Neural crest cell (in vitro differentiated cells): ENCODE measurements at places on chromosomes 11 and 22. TPM values are rescaled to one million over a fixed set of nuclear protein-coding genes. Genes with fewer than 3 reads are reported as not detected.
A peak's percentile ranks its signal among the peaks of the same experiment; 100 is the strongest.

DNA sequence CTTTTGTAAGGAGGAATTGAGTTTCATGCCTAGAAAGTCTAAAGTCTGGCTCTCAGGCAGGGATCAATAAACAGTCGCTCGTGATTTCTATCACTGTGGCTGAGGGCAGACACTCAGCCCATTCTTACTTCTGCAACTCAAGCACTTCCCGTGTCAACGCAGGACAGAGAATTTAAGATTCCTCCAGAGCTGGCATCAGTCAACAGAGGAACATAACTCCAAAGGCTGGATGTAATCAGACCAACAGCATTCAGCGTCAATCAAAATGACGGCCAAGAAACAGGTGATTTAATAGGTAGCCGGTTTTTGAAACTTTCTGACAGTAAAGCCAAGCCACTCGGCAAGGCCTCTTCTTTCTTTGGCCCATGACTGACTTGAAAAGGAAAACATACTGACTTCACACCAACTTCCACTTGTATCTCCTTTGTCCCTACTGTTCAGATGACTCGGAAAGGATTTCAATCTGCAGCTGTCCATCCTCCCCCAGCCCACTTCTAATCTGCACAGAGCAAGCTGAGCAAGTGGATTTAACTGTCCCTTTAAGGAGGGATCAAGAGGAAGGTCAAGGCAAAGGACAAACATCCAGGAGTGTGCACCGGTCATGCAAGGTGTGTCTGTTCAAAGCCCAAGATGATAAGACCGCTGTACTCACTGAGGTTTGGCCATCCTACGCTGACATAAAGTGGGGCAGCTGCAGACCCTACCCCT is 9.5 kb downstream of the VPS37C start:
- H3K4me3 ChIP-seq: no peak overlapping the region
- H3K27me3 ChIP-seq: no peaks in the 10 kb centered on the region
- peak overlapping the region; percentile 60 for H3K27ac ChIP-seq
- H3K4me1 ChIP-seq: peaks cover 49% of the 10 kb centered on the region
- peaks cover 23% of the 10 kb centered on the region for H3K36me3 ChIP-seq

GRCh38 chr11:3149852-3150188 is 15.3 kb downstream of the OSBPL5 start:
- DNase-seq: no peak
- H3K4me1 ChIP-seq: peaks cover 29% of the 10 kb centered on the region
- peak overlapping the region; percentile 57 for H3K27ac ChIP-seq
- no peaks in the 10 kb centered on the region for H3K36me3 ChIP-seq

GRCh38 chr22:46356496-46357480 is 21.3 kb downstream of the TRMU start:
- no peaks in the 10 kb centered on the region for H3K27me3 ChIP-seq
- DNase-seq: no peak
- H3K36me3 ChIP-seq: peaks cover 9% of the 10 kb centered on the region
- no peak overlapping the region for H3K27ac ChIP-seq
- no peaks in the 10 kb centered on the region for H3K4me1 ChIP-seq

DNA sequence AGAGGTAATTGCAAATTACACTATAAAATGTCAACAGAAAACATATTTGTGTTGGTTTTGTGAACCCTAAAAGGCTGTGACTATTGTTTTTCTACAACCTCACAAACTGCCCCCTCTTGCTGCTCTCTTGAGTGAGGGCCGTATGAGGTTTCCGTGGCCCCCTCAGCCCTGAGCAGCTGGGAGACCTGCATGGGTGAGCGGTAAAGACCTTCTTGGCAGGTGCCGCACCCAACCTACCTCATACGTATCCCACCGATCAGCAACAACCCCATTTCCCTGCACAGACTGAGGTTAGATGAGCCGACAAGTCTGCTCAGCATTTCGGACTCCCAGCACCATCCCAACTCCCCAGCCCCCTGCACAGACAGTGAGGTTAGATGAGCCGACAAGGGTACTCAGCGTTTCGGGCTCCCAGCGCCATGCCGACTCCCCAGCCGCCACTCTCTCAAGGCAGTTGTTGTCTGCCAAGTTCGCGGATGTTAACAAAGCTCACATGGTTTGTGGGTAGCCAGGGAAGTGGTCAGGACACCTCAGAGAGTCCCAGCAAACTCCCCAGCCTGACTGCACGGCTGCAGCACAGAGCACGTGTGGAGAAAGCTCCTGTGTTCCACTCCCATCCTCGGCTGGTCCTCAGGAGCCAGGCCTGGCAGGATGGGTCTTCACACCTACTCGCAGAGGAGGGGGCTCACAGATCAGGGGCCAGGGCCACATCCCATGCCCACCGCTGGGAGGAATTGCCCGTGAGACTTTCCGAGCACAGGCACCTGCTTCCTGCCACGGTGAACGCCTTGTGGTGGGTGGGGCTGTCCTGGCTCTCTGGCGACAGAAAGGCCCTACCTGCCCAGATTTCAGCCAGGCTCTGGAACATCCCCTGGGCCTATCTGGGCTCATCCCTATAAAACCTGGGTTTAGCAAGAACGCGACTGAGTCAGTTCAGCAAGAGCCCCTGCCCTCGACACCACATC is 502.9 kb downstream of the BRD1 start:
- no peaks in the 10 kb centered on the region for H3K4me1 ChIP-seq
- H3K27ac ChIP-seq: no peak overlapping the region
- no peak overlapping the region for H3K4me3 ChIP-seq
- H3K27me3 ChIP-seq: peaks cover 8% of the 10 kb centered on the region

- no peak for DNase-seq
- H3K27me3 ChIP-seq: no peaks in the 10 kb centered on the region
- no peak overlapping the region for H3K27ac ChIP-seq
- H3K4me1 ChIP-seq: no peaks in the 10 kb centered on the region
- H3K4me3 ChIP-seq: no peak overlapping the region
Measured at GRCh38 chr11:102883141-102883540, 8.4 kb upstream of the MMP12 start.

GRCh38 chr11:123421589-123421988 is 8.5 kb upstream of the GRAMD1B start:
- no peak for DNase-seq
- no peaks in the 10 kb centered on the region for H3K4me1 ChIP-seq
- no peaks in the 10 kb centered on the region for H3K36me3 ChIP-seq
- peaks cover 30% of the 10 kb centered on the region for H3K27me3 ChIP-seq

GRCh38 chr11:71147331-71147730 is 105.0 kb downstream of the SHANK2 start:
- no peaks in the 10 kb centered on the region for H3K36me3 ChIP-seq
- peaks cover 38% of the 10 kb centered on the region for H3K27me3 ChIP-seq
- DNase-seq: no peak
- H3K4me1 ChIP-seq: peaks cover 1% of the 10 kb centered on the region
- H3K4me3 ChIP-seq: no peak overlapping the region

DNA sequence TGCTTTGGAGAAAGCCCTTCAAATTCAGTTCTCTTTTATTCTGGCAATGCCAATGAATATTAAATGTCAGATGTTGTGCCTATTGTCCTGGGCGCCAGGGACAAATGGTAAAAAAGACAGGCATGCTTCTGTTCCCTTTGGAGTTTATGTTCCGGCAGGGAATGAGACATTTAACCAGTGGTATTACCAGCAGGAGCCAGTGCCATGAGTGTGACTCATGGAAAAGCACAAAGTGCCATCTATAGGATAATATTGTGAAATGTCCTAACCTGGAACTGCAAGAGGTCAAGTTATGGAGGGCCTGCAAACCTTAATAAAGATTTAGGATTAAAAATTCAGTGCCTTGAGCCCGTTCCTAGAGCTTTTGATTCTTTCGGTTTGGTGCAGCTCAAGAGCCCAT is 39.5 kb downstream of the REXO2 start:
- no peaks in the 10 kb centered on the region for H3K27me3 ChIP-seq
- no peak overlapping the region for H3K4me3 ChIP-seq
- no peak for DNase-seq
- peaks cover 4% of the 10 kb centered on the region for H3K4me1 ChIP-seq
- no peak overlapping the region for H3K27ac ChIP-seq
- no peaks in the 10 kb centered on the region for H3K36me3 ChIP-seq

DNA sequence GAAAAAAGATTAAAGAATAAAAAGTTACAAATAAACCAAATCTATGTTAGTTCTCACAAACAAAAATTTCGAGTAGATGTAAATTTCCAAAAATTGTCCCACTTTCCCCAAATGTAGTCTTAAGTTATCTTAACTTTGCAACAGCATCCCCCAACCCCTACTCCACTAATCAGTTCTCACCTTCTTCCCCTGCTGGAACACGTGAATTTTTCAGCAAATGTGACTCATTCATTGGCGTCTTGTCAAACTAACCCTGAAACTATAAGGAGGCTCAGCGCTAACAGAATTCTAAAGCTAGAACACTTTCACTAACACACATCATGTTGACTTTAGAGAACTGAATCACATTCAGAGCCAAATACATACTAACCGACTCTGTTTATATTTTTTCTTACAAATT is 46.1 kb downstream of the PHF21A start:
- no peaks in the 10 kb centered on the region for H3K27me3 ChIP-seq
- no peak for DNase-seq
- H3K36me3 ChIP-seq: peaks cover 9% of the 10 kb centered on the region

DNA sequence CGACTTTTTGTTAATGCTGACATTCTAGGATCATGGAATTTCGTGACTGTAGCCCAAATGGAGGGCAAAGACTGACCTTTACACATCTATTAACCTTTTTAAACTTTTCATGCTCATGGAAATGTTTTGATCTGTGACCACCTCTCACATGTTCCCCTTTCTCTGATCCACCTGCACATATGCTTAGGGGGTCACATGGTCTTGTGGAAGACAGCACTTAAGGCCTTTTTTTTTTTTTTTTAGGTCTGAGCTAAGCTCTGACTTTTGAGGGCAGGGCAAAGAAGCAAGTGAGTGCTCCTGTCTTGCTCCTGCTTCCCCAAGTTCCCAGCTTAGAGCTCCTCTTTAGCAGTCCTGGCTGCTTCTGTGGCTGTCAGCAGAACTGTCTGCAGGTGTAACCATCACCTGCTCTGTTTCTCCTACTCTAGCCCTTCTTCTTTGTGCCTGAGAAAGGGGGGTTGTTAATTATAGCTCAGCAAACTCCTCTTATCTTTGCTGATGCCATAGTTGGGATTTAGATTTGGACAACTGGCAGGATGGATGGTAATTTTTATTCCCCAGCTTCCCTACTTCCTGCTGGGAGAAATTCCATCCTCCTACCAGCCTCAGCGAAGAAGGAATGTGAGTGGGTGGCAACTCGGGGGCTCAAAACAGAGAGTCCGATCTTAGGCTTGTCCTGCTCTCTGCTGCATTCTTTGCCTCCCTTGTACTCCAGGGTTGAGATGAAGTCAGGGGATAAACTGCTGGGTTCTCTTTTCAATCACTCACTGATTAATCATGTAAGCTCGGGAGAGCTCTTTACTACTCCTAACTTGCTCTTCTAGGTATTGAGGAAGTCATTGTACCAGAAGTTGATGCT is 64.4 kb downstream of the GRAMD1B start:
- no peak overlapping the region for H3K4me3 ChIP-seq
- H3K27ac ChIP-seq: peak overlapping the region; percentile 7
- H3K36me3 ChIP-seq: no peaks in the 10 kb centered on the region

DNA sequence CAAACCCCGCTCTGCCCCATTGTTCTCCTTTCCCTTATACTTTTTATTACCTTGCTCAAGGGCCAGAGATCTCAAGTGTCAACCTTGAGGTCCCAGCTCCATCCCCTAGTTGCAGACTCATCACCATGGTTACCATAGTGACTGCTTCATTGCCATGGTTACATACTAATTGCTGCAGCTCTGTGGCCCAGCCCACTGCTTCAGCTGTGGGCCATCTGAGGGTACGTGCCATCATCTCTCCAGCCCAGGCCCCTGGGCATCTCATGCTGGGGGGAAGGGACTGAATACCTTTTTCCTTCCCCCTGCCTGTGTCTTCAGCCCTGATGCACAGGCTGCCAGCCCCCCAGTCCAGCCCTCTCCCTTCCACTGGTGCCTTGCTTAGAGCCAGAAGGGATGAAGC is 22.2 kb downstream of the TREH start:
- peaks cover 3% of the 10 kb centered on the region for H3K36me3 ChIP-seq
- H3K27me3 ChIP-seq: no peaks in the 10 kb centered on the region
- H3K4me3 ChIP-seq: peak overlapping the region; percentile 42
- peaks cover 32% of the 10 kb centered on the region for H3K4me1 ChIP-seq
- H3K27ac ChIP-seq: peak overlapping the region; percentile 58
- DNase-seq: no peak

GRCh38 chr11:67468456-67468758 is 644 bp downstream of the TMEM134 start:
- peak overlapping the region; percentile 92 for H3K4me3 ChIP-seq
- H3K27ac ChIP-seq: no peak overlapping the region
- H3K36me3 ChIP-seq: no peaks in the 10 kb centered on the region

GRCh38 chr11:11476499-11476898 is 123.4 kb upstream of the CSNK2A3 start:
- no peak overlapping the region for H3K4me3 ChIP-seq
- H3K4me1 ChIP-seq: no peaks in the 10 kb centered on the region
- no peaks in the 10 kb centered on the region for H3K27me3 ChIP-seq
- no peaks in the 10 kb centered on the region for H3K36me3 ChIP-seq
- no peak for DNase-seq

DNA sequence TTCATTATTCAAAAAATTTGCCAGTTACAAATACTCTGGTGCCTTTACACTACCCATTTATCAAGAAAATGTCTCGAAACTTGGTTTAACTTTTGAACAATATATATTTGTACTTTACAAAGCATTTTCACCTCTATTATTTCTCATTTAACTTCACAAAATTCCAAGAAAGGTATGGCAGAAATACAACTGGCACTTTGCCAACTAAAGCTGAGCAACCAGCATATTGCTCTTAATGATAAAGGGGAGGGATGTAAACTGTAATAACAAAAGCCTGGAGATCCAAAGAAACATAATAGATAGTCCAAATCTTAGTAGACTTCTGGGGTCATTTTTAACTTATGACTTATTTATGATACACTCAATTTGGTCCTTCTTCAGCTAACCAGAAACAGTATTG is 7.7 kb downstream of the PITPNB start:
- no peaks in the 10 kb centered on the region for H3K36me3 ChIP-seq
- no peaks in the 10 kb centered on the region for H3K27me3 ChIP-seq
- H3K27ac ChIP-seq: no peak overlapping the region
- no peak overlapping the region for H3K4me3 ChIP-seq
- DNase-seq: no peak

DNA sequence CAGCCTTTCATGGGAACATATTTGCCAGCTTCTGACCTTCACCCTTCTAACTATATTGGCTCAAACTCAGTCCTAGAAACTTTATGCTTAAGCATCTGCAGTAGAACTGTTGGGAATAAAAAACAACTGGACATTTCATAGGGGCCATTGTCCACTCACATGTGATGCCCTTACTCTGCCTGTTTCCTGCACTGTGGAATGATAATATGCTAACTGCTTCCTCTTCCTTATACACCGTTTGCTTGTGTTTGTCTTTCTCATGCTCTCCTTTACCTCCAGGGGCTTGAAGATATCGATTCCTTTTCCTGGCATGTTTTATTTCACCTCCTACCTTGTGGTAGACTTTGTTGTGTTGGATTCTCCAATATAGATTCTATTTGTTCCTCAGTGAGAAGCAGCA is 333.0 kb upstream of the DDI1 start:
- H3K36me3 ChIP-seq: no peaks in the 10 kb centered on the region
- H3K4me3 ChIP-seq: no peak overlapping the region
- H3K27me3 ChIP-seq: no peaks in the 10 kb centered on the region
- no peak for DNase-seq

- no peak overlapping the region for H3K4me3 ChIP-seq
- no peaks in the 10 kb centered on the region for H3K27me3 ChIP-seq
- H3K4me1 ChIP-seq: peaks cover 7% of the 10 kb centered on the region
- H3K36me3 ChIP-seq: peaks cover 6% of the 10 kb centered on the region
- no peak for DNase-seq
Measured at GRCh38 chr11:15927196-15927863, 429.0 kb downstream of the SOX6 start.

Gene PEX26
- 44.9 and 46.0 TPM in 2 replicates for total RNA-seq

Gene SMIM35
- not detected in 2 replicates for total RNA-seq

Gene SLC22A25
- total RNA-seq: not detected in 2 replicates

Gene SGSM1
- total RNA-seq: 0.50 and 0.75 TPM in 2 replicates

Gene RTN4RL2
- total RNA-seq: 2.4 and 3.4 TPM in 2 replicates

Gene GLB1L3
- 0.14 and 0.28 TPM in 2 replicates for total RNA-seq

Gene INSC
- total RNA-seq: 2.6 and 3.1 TPM in 2 replicates
